Fibroblast of villous mesenchyme (primary cell): ENCODE measurements at places on chromosomes 6 and 20.

GRCh38 chr6:162337412-162337811, 390.2 kb downstream of the PRKN start:
- no peak for DNase-seq

GRCh38 chr6:8389036-8389818, 46.1 kb downstream of the SLC35B3 start:
- no peak for DNase-seq

- no peak for DNase-seq
Measured at GRCh38 chr20:6857927-6858326, 90.4 kb downstream of the BMP2 start.

GRCh38 chr6:32118782-32119628, 9.0 kb downstream of the ATF6B start:
- DNase-seq = peak; percentile 88

DNA sequence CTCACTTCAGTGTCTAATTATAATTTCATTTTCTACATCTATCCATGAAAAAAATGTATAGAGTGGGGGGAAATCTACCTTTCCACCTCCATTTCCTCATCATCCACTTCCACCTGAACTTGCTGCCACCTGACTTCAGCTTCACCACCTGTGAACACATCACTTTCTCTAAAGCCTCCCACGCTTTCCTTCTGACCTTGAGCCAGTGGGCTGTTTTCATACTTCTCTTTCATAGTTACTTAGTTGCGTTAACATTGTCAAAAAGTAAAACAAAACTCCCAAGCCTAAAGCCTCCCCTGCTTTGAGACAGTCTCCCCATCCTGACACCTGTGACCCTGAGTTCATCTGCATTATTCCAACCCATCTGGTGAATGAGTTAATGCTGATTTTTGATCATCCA, 47.3 kb downstream of the KLHL31 start:
- DNase-seq = no peak

- DNase-seq = no peak
Measured at GRCh38 chr20:37535443-37536132, 7.9 kb upstream of the BLCAP start.

DNA sequence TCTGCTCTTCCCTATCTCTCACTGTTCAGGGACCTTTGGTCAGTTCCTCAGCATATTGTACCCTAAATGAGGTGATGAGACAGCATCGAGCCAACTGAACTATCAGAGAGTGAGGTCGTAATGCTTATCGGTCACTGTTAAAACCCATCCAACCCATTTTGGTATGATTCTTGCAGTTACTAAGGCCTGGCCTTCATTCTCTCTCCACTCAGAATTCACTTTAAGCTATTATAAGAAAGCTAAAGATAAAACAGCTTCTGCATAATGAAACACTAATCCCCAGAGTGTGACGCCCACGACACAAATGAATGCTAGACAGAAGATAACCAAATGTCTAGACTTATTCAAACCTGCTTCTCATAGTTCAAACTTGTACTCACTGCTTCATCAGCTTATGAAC, 175.8 kb downstream of the GMPR start:
- peak; percentile 58 for DNase-seq

- no peak for DNase-seq
Measured at GRCh38 chr20:44218446-44218845, 7.9 kb upstream of the OSER1 start.

DNA sequence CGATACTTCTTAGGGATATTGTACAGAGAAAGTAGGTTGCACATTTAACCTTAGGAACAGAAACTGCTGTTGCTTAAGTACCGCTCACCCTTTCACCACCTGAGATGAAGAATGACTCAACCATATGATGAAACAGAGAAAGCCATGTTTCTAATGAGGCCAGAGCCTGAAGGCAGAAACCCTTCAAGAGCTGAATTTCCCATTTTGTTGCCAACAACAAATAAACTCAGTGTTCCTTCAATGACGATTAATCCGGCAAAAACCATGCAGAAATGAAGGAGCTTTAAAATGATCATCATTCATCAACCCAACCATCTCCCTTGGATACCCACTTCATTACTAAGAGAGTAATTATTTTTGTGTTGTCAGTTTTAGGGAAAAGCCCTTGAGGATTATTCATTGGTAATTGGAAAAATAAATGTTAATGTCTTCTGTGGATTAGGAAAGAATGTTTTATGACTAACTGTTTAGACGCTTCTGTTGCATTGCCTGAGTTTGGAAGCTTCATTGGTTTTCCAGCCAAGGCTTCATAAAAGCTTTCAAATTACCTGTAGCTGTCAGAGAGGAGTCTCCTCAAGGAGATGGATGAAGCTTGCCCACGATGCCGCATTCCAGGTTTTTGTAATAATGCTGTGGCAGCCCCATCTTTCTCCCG, 112.1 kb upstream of the IYD start:
- DNase-seq = peak; percentile 67

- DNase-seq = no peak
Measured at GRCh38 chr20:32611286-32611685, 26.2 kb upstream of the NOL4L start.

DNA sequence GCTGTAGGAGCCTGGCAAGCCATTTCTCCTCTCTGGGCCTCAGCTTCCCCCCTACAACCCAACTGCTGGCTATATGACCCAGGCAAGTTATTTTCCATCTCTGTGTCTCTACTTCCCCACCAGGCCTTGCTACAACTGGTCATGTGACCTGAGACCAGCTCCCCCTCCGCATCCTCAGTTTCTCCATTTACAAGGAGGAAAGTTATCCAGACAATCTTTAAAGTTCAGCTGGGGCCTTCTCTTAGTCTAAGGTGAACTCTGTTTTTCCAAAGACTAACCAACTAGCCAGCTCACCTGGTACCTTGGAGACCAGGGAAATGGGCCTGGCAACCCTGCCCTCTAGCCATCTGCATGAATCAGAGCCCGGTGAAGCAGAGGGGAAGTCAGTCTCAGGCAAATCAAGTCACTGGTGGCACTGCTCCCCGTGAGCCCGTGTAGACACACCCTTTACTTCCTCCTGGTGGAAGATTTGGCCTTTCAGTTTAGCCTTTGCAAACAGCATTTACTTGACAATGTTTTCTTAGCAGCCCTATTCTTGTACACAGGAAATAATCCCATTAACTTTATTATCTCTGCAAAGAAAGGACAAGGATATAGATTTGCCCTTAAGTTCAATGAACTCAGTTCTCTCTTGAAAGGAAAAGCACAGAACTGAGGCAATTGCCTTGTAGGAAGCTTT, 157.7 kb downstream of the VEGFA start:
- DNase-seq = no peak

DNA sequence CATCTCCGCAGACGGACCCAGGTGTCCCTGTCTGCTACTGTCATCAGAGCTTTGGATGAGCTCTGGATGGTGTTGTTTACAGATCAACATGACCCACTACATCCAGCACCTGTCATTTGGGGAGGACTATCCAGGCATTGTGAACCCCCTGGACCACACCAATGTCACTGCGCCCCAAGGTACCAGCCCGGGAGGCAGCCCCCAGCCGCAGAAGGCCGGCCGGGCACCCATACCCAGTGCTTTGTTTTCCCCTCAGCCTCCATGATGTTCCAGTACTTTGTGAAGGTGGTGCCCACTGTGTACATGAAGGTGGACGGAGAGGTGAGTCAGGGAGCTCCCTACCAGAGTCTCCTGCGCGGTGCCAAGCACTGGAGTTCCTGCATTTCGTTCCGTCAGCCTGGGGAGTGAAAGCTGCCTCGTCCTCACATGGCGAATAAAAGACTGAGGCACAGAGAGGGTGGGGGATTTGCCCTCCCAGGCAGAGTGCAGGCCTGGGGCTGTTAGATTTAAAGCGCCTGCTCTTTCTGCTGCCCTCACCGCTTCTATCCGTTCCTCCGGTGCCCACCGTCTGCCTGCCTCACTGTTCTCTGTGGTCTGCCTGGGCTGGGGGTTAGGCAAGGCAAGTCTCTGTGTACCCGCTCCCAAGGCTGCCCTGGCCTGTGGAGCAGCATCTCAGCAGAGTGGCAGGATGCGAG, 14.2 kb downstream of the ERGIC3 start:
- DNase-seq = no peak

DNA sequence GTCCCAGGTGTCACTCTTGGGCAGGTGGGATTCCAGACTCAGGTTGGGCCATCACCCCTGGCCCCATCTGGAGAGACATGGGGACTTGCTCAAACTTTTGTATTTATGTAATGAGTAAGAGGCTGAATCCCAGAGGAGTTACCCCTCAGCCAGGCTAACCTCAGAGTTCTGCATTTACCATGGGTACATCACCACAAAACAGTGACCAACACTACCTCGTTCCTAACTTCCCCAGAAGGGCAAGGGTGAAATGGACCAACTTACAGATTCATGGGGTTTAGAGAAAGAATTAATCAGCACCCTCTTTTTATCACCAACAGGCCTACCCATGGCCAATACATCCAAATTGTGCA, 259.9 kb upstream of the MARCKS start:
- no peak for DNase-seq

DNA sequence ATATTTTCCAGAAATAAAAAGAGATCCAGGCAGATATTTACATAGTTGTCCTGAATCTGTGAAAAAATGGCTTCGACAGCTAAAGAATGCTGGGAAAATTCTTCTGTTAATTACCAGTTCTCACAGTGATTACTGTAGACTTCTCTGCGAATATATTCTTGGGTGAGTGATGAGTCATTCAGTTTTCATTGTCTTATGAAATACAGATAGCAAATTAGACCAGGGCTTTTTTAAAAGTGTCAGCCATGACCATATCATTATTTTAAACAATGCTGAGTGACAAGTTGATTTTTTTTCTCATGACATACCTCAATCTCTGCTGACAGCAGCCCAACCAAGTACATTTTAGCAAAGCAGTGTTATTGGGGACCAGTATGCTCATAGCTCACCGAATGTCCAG, 32.8 kb downstream of the TSPYL4 start:
- peak; percentile 51 for DNase-seq

- no peak for DNase-seq
Measured at GRCh38 chr20:15951658-15952057, 621.6 kb downstream of the KIF16B start.

GRCh38 chr20:3751675-3752385, 15.7 kb downstream of the ADISSP start:
- DNase-seq = peak; percentile 42

DNA sequence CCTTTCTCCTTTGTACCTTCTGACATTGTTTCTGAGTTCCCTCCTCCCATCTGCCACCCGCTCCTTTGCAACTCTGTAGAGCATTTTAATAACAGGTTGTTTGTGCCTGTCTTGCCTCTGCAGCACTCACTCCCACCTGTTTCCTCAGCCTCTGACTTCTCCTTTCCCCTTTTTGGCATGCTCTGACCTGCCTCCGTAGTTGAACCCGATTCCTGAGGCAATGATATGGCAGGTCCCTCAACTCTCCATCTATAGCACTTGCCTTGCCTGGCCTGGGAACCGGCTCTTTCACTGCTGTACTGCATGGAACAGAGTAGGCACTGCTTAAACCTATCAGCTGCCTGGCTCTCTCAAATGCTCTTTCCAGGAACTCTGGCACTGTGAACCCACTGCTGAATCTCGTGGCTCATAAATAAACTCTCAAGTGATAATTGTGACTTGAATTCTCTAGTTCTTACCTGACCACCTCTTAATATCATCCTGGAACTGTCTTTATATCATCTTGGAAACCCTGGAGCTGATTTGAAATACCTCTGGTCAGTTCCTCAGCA, 50.3 kb downstream of the UTRN start:
- DNase-seq = no peak

- no peak for DNase-seq
Measured at GRCh38 chr6:132788658-132789395, 9.6 kb downstream of the SLC18B1 start.

GRCh38 chr6:31877651-31878161, 1.1 kb downstream of the SLC44A4 start:
- DNase-seq = no peak

DNA sequence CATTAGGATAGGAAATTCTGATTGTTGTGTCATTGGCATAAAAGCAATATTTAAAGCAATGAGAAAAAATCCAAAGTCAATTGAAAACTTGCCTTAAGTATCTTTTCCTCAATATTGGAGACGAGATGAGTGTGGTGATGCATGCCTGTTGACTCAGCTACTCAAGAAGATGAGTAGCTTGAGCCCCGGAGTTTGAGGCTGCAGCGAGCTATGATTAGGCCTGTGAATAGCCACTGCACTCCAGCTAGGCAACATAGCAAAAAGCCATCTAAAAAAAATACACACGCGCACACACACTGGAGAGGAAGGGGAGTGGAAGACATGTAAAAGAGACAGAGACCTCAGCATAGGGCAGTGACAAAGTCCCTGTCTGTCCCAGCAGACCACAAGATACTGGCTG, 9.7 kb upstream of the MARCKS start:
- no peak for DNase-seq

- peak; percentile 71 for DNase-seq
Measured at GRCh38 chr6:159727717-159728445, 575 bp downstream of the WTAP start.

GRCh38 chr6:151757506-151757955, 50.0 kb upstream of the ESR1 start:
- DNase-seq = peak; percentile 11
